AG09319 (cell line): ENCODE measurements at places on chromosomes 11 and 22.

DNA sequence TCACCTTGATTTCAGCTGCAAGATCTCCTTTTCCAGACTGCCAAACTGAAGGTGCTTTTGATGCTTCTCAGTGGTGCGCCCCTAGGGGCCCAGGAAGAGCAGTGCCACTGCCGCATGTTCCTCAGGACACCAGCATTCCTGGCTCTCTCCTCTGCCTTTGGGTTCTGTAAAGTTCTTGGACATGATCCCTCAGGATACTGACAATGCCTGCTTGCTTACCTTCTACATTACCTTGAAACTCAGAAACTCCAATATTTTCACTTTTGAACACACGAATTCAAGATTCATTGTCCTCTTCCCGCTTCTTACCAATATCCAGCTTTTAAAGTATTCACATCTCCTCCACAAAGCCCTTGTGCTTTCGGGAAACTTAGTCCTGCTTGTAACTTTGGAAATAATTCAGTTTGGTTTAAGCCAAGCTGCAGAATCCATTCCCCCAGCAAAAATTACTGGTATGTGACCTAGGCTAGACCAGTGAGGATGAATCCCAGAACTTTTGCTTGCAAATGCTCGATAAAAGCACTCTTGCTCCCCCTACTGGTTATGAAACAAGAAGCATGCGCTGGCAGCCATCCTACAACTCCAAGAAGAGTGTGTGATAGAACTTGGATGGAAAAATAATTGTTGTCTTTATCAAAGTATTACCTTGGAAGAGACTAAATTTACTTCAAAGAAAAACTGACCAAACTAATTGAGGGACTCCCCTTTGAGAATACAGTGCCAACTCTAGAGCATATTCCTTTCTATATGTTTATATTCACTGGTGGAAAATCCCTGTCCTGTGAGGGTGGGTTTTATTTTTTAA is 16.5 kb upstream of the OR5B21 start:
- DNase-seq, result peak; percentile 61

GRCh38 chr22:41377846-41378245 is 3.9 kb upstream of the TEF start:
- no peak for DNase-seq

- peak; percentile 79 for DNase-seq
Observed at GRCh38 chr11:75558939-75559843, 2.9 kb upstream of the SERPINH1 start.

GRCh38 chr11:45237711-45238315 is 48.3 kb downstream of the SYT13 start:
- DNase-seq, result no peak

GRCh38 chr11:8934742-8935488 is 2.2 kb upstream of the C11orf16 start:
- DNase-seq, result no peak

DNA sequence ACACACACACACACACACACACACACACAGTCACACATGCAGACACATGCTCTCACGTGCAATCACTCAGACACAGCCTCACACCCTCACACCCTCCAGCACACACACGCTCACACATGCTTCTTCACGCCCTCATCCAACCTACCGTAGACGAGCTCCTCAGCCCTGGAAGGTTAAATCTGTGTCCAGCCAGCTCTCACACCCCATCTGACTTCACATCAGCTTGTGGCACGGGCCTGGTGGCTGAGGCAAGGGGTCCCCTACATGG is 1.3 kb upstream of the SCUBE1 start:
- DNase-seq, result no peak

GRCh38 chr11:36507824-36508489 is 2.1 kb downstream of the TRAF6 start:
- no peak for DNase-seq

DNA sequence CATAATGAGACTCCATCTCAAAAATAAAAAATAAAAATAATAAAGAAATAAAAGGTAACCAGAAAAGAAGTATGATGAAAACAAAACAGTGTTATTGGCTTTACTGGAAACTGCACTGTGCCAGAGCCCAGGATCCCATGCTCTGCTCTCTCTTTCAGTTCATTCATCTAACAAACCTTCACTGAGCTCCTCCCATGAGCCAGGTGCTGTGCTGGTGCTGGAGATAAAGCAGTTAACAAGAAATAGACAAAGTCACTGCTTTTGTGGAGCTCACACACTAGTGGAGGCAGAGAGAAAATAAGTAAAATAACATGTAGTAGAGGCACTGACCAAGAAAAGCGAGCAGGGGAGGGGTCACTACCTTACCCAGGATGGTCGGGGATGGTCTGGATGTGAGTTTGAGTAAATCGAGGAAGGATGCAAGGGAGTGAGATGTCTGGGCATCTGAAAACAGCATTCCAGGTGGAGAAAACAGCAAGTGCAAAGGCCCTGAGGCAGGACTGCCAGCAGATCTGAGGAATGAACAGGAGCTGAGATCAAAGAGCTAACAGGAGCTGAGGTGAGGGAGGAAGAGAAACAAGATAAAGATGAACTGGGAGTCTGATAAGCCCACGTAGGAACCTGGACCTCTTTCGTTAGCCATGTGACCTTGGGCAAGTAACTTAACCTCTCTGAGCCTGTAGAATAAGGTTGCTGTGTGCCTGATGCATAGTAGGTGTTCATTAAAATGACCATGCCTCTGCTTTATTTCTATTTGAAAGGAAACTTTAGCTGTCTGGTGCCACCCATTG is 31.3 kb upstream of the CD82 start:
- DNase-seq, result no peak

- DNase-seq, result no peak
Observed at GRCh38 chr11:73141031-73141308, 1.1 kb downstream of the FCHSD2 start.

DNA sequence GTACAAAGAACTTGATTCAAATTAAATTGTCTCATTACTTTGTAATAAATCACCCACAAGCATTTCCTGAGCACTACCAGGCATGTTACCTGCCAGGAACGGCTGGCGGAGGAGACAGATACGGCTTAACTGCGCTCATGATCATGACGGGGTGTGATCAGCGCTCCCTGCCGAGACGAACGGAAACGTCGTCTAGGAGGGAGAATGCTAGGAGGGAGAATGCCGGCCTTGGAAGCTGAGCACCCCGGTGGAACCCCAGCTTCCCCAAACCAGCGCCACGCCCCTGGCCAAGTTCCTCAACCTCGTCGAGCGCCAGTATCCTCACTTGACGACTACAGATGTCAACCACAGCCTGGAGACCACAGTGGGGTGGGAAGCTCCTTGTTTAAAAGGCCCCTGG is 272.8 kb downstream of the CTTN start:
- no peak for DNase-seq

GRCh38 chr22:20423906-20424551 is 13.6 kb downstream of the SCARF2 start:
- DNase-seq, result no peak

DNA sequence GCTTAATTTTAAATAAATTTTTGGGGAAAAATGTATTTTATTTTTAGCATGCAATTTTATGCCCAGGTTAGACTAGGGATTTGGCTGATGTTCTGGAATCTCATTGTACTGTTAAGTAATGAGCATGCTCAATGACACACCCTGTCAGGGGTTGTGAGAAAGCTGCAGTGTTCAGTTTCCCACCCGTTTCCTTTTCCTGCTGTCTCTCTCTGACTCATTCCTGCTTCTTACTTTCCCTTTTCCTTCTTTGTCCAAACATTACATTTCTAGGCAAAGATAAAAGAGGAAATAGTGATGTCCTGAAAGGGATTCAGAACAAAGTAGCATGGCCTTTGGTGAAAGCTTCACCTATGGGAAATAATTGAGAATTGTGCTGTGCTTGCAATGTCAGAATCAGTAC is 22.7 kb downstream of the OOSP3 start:
- no peak for DNase-seq

- no peak for DNase-seq
Observed at GRCh38 chr11:32080361-32080980, 10.4 kb upstream of the RCN1 start.

DNA sequence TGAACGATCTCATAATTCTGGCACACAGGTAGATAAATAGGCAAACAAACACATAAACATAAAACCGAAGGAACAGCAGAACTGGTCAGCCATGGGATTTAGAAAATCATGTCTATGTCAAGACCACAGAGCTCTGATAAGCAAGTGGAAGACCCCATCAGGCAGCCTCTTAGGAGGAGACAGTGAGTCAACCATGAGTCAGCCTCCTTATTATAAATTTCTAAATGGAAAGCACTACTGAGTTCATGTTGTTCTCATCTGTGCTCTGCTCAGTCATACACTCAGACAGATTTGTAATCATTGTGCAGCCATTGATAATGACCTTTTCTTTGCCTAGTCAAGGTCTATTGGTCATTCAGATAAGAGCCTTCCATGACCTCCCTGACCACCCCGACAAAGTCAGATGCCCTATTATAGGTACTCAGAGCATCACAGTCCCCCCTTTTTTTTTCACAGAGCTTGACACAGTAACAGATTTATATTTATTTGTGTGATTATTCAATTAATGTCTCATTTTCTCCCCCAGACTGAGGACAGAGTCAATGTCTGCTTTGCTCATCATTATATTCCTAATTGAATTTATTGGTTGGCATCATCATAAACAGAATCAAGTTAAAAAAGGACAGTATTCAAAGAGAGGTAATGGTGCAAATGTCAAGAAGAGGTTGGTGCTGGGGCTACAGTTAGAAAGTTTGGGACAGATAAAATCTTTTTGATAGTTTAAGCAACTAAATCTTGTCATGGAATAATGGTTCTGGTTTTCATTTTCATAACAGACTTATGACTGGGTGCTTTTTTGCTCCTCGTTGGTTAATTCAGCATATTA is 579.7 kb upstream of the CCDC90B start:
- DNase-seq, result no peak

DNA sequence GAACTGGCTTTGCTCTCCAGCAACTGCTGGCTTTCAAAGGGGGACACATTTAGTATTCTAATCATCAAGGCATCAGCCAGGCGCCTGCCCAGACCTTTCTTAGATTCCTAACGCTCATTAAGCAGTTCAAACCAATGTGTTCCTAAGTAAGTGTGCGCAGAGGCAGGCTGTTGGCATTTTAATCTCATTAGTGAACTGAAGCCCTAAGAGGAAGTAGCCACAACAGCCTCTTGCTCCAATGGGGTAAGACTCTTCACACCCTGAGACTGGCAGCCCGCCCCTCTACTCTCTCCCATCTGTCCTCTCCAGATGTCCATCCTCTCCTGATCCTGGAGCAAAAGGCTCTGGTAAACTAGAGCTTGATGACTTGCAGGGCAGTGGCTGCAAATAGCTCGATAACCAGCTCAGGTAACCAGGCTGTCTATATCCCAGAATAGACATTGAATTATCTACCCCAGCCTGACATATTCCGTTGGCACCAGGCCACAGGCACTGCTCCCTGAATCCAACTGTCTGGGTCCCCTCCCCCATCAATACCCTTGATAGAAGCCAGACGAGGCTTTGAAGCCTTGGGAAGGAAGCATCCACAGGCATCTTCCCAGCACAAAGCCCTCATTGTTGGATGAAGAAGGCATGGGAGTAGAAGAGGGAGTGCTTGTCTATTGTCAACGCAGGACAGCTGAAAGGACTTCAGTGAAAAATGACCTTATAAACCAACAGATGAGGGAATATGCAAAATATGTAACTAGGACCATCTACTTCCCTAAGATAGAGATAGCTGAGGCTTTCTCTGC is 321.1 kb downstream of the TENM4 start:
- no peak for DNase-seq

GRCh38 chr22:19150482-19151328 is 613 bp upstream of the GSC2 start:
- DNase-seq, result no peak

DNA sequence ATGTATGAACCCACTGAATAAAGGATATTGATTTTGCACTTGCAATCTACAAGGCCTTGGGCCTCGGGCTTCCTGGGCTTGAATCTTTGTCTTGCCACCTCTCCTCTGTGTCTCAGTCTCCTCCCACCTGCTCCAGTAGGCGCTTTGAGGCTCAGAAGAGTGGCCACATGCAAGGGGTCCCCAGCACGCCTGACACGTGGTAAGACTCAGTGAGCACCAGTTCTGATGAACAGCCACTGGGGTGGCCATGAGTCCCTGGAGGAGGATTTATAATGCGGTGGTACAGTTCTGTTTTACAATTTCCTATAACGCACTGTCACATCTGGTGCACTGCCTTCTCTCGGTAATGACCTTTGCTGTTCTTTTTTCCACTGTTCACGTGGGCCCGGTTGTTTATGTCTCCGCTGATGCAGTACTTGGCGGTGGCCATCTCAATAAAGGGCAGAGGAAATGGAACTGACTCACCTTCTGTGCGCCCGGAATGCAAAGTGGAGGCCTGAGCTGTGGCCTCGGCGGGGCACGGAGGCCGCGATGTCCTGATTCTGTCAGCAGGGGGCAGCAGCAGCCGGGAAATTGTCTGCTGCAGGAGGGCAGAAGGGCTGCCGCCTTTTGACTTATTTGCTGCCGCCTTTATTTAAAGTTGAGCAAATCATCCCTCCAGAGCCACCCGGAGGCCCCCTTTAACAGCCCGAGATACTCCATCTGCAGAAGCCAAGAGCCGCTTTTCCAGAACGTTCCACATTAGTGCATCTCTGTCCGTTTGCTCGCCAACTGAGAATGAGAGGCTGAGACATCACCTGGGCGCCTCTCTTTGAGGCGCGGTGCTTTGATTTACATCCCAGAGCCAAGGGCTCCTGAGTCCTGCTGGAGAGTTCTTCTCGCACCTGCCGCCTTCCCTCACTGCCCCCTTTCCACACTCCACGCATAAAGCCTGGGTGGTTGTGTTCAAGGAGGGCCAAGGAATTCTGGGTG is 6.0 kb upstream of the IFT27 start:
- peak; percentile 36 for DNase-seq

GRCh38 chr11:81470446-81470845 is 1263.2 kb downstream of the FAM181B start:
- no peak for DNase-seq

DNA sequence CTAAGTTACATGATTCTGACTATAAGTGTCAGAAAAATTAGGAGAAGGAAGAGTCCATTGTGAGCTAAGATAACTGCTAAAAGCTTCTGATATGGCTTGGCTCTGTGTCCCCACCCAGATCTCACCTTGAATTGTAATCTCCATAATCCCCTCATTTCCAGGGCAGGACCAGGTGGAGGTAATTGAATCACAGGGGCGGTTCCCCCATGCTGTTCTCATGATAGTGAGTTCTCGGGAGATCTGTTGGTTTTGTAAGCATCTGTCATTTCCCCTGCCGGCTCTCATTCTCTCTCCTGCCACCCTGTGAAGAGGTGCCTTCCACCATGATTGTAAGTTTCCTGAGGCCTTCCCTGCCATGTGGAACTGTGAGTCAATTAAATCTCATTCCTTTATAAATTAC is 230.2 kb downstream of the OPCML start:
- DNase-seq, result no peak
